ENCODE measurements at places on chromosomes 16 and 17.

GRCh38 chr16:49835161-49835777 lies 20.6 kb downstream of the ZNF423 start:
- DNase-seq: no peak

DNA sequence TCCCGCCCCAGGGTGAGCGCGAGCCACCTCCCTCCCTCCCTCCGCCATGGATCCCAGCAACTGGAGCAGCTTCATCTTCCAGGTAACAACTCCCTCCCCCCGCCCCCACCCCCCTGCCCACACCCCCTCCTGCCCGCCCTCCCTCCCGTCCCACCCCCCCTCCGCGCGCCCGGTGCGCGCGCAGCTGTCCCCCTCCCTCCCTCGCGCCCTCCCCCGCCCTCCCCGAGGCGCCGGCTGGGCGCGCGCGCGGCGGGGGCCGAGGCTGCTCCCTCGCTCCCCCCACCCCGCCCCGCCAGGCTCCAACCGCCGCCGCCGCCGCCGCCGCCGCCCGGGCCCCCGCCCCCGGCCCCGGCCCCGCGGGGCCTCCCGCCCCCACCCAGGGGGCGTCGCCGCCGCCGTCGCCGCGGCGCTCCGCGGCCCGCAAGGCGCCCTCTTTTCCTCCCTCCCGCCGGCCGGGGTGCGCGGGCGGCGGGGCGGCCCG lies at the start of gene MAZ:
Gene MAZ, plus strand, starts transcription at position 431 of the 481 bp plus-strand sequence. CDS start 173 bp downstream, outside the sequence.
- DNase-seq: no peak

- no peak for DNase-seq
Measured at GRCh38 chr17:19482576-19482975, 51.1 kb upstream of the SLC47A1 start.

- DNase-seq: no peak
Measured at GRCh38 chr16:28951410-28951943, 740 bp downstream of the NFATC2IP start.

- no peak for DNase-seq
Measured at GRCh38 chr16:85029408-85029784, 1.8 kb downstream of the KIAA0513 start.

- DNase-seq: no peak
Measured at GRCh38 chr16:54812229-54812628, 118.4 kb upstream of the IRX5 start.

- DNase-seq: no peak
Measured at GRCh38 chr17:1658100-1658499, 8.4 kb upstream of the RILP start.

DNA sequence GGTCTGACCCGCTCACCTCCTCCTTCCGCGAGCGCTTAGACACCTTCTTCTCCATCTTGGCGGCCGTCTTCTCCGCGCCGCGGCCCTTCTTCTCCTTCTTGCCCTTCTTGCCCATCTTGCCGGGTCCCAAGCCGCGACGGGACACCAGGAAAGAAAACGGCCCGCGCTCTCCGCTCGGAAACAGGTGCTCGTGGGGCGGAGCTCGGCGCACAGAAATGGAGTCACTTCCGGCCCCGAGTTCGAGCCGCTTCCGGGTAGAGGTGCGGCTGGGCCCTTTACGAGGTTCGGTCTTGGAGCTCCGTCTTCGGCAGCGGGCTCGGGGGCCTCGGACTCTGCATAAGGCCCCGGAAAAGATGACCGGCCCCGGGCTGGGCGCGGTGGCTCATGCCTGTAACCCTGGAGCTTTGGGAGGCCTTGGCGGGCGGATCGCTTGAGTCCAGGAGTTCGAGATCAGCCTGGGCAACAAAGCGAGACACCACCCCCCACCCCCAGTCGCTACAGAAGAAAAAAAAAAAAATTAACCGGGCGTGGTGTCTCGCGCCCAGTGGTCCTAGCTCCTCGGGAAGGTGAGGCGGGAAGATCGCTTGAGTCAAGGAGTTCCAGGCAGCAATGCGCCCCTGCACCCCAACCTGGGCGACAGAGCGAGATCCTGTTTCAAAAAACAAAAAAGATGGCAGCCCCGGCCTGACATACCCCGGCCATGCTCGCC lies at the start of gene KLHDC4:
Gene KLHDC4, minus strand, starts transcription at position 211 of the 709 bp plus-strand sequence. Its CDS starts 96 bp downstream, at position 115.
- peak; percentile 92 for DNase-seq

Measured in ecto neural progenitor cell (in vitro differentiated cells).